Activated naive CD8-positive, alpha-beta T cell treated with anti-CD3 and anti-CD28 coated beads, Interleukin-2, amount 50 U/mL, for 16 hours (primary cell): ENCODE measurements at places on chromosomes 7 and 10.

GRCh38 chr10:24041834-24042233 lies 167.1 kb upstream of the KIAA1217 start:
- DNase-seq, result no peak

DNA sequence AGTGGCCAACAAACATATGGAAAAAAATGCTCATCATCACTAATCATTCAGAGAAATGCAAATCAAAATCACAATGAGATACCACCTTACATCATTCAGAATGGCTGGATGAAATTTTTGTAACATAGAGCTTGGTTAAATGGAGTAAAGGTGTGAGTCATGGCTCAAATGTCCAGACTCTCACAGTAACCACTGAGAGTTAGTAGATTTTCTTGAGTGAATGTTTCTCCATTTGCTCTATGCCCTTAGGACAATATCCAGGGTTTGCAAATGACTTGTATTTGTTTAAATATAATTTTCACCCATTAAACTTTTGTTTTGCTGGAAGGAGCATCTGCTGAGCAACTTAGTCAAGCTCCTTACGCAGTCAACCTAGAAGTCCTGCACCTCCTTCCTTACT lies 967.2 kb downstream of the XPNPEP1 start:
- DNase-seq, result no peak

DNA sequence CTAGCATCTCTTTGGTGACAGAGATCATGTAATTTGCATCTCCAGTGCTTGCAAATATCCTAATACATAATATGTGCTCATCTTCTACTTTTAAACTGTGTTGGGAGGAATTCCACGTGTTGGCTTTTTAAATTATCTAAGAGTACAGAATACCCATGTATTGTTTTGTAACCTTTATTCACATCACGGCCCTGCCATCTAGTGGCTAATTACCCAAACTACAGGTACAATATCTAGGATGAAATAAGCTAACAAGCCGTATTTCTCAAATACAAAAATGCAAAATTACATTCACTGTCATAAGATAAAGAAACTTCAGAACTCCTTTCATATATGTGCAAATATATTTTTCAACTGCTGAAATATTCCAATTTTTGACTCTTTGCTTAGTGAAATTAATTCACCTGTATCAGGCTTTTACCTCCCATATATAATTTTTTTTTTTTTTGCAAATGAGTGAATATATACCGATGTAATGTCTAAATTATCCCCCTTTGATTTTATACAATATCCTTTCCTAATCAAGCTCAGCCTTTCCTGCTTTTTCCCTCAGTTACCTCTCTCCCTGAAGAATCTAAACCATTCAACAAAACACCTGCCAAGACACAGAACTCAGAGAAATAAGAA lies 30.3 kb upstream of the LSM8 start:
- no peak for DNase-seq

DNA sequence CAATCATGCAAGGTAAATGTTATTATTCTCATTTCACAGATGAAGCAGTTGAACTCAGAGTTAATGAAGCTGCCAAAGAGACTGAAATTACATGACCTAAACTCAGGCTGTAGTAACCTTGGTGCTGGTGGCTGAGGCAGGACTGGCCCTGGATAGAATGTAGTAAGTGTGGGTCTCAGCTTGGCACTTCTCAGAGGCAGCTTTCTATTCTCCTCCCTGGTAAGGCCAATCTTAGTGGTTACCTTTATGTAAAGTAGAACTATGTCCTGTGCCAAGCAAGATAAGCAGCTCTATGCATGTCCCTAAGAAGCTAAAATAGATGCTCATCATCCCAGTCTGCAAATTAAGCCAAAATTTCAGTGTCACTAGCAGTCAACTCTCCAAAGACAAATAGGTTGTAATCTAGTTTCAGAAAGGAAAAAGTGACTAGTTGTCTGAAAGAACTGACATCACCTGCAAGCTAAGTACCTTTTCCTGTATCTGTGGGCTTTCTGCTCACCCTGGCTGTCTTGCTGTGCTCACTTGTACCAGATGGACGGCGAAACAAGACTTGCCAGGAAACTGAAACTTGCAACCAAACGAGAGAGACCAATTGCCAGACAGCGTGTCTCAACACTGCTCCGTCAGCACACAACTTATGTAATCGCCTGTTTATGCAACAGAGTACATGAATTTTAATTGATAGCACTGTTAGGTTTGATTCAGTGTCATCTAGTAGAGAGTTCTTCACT lies 43.7 kb downstream of the CH25H start:
- peak; percentile 42 for DNase-seq
